ENCODE measurements at places on chromosomes 1 and 21.

DNA sequence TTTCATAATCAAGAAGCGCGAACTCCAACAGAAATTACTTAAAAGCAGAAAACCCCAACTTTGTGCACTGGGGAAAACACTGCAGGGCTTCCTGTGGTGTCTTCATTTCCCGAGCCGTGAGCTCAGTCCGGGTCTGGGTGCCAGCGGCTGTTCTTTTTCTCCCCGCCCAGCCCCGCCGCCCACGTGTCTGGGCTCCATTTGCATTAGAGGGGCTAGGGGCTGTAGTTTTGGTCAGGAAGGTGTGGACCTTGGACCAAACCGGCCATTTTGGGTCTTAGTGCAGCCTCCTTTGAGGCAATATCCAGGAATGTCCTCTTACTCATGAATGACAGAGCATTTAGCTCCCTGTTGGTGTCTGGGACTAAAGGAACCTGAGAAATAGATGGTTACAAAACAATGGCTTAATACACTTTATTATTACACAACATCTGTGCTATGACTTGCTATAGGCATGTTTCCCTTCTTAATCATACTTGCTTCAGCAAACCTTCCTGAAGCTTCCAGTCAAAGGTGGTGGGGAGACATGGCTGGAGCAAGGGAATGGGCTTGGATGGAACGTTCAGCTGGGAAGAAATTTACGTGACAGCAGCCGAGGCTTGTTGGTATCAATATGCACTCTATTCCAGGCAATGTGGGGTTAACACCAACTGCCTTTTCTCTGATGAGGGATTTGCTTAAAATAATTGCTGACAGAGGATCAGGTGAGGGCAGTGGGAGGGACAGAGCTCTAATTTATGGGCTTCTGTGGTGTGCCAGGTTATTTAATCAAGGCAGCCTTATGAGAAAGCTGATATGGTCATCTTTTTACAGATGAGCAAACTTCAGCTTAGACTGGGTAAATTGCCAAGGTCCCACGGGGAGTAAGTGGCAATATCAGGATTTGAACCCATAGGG is 1.1 kb downstream of the AGTRAP start:
- DNase-seq, result peak; percentile 19

DNA sequence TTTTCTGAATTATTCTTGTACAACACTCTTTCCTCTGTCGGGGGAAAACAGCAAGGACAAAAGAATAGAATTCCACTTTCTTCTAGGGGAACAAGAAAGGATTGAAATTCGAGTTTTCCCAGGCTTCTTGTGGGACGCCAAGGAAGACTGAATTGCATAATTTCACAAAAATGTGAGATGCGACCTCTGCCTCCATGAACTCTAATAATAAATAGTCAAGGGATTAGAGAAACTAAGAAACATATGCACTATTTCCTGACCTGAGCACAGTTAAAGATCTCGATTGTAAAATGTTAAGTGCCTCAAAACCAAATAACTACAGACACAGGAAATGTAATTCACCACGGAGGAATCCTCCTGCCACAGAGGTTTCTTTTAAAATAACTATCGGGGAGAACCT is 117.3 kb upstream of the MARK1 start:
- no peak for DNase-seq

- DNase-seq, result no peak
Measured at GRCh38 chr1:81547261-81547911, 253.3 kb upstream of the ADGRL2 start.

- DNase-seq, result no peak
Measured at GRCh38 chr1:223319905-223320580, 43.9 kb downstream of the SUSD4 start.

GRCh38 chr21:37557261-37557950 is 190.8 kb downstream of the DYRK1A start:
- no peak for DNase-seq

- DNase-seq, result no peak
Measured at GRCh38 chr1:186275822-186276221, 99.2 kb downstream of the TPR start.

- no peak for DNase-seq
Measured at GRCh38 chr1:159200769-159201168, 3.9 kb upstream of the ACKR1 start.

- DNase-seq, result no peak
Measured at GRCh38 chr1:94036730-94037129, 84.2 kb downstream of the ABCA4 start.

- DNase-seq, result no peak
Measured at GRCh38 chr1:211822677-211823407, 7.7 kb downstream of the LPGAT1 start.

DNA sequence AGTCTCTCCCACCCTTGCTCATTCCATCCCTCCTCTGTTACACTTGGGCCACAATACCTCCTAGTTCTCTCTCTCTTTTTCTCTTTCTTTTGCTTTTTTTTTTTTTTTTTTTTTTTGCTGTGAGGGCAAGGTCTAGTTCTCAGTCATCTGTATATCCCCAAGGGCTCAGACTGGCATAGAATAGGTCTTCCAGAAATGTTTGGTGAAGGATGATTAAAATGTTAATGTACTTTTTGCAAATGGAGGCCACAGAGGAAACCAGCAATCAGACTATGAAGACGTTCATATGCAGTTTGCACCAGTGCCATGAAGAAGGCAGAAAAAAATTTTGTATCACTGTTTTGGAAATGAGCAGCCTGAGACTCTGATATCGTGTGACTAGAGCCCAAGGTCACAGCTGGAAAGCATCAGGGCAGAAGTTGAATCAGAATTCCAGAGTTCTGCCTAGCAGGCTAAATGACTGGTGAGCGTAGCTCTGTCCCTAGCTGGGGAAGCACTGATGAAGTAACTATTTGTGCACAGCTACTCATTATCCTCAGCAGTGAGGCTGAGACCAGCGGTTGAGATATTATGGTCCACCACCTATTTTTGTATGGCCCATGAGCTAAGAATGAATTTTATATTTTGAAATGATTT is 186.5 kb downstream of the TGFBR3 start:
- DNase-seq, result no peak

GRCh38 chr1:109978761-109979488 is 5.6 kb upstream of the AHCYL1 start:
- DNase-seq, result no peak

DNA sequence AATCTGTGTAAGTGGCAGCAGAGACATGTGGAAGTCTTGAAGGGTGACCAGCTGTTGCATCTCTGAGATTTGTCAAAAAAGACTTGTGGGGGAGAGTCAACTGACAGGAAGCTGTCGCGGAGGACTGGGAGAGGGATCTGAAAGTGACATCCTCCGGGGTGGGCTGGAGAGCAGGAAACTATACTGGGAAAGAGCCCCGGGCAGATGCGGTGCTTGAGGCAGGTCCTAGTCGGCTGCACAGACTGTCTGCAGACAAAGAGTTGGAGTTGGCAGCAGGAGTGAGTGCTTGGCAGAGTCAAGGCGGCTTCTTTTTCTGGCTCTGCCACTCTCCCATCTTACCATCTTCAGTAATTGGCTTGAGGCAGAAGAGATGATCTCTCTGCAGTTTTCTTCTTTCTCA is 294.0 kb upstream of the C1orf87 start:
- DNase-seq, result no peak

- no peak for DNase-seq
Measured at GRCh38 chr1:193448682-193449461, 262.5 kb upstream of the B3GALT2 start.

- DNase-seq, result no peak
Measured at GRCh38 chr1:218538341-218538740, 193.2 kb downstream of the TGFB2 start.

Data from C1 segment of cervical spinal cord (tissue), 14 donors.